Vagina (tissue), 2 donors: ENCODE measurements at places on chromosomes 16 and 17.

DNA sequence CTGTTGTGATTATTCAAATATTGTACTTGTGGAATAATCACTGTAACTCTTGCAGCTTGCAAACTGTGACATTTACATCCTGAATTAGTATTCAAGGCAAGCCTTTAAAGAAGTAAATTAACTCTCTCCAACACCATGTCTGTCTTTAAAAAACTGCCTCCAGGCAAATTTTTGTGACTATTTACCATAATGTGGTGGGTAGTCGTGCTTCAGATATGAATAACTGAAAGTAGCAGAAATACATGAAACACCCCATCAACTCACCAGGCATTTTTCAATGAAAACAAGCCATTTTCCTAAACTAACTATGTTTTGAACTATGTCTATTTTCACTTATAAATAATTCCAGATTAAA, 217.4 kb upstream of the PSMD7 start:
- DNase-seq = no peak

GRCh38 chr16:56749672-56750491, 20.0 kb downstream of the NUP93 start:
- no peak for DNase-seq

DNA sequence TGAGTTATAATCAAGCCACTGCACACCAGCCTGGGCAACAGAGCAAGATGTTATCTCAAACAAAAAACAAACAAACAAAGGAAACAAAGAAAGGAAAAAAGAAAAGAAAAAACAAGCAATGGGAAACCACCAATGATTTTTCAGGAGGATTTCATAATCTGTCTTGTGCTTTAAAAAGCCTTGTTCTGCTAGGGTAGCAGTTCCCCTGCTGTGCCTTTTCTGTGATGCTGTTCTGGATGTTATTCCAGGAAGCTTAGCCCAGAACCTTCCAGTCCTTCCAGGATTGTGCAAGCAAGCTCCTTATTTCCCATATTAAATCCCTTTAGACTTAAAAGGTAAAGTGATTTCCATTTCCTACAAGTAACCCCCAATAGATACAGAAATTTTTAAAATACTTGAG, 171.1 kb downstream of the ABCC12 start:
- no peak for DNase-seq

DNA sequence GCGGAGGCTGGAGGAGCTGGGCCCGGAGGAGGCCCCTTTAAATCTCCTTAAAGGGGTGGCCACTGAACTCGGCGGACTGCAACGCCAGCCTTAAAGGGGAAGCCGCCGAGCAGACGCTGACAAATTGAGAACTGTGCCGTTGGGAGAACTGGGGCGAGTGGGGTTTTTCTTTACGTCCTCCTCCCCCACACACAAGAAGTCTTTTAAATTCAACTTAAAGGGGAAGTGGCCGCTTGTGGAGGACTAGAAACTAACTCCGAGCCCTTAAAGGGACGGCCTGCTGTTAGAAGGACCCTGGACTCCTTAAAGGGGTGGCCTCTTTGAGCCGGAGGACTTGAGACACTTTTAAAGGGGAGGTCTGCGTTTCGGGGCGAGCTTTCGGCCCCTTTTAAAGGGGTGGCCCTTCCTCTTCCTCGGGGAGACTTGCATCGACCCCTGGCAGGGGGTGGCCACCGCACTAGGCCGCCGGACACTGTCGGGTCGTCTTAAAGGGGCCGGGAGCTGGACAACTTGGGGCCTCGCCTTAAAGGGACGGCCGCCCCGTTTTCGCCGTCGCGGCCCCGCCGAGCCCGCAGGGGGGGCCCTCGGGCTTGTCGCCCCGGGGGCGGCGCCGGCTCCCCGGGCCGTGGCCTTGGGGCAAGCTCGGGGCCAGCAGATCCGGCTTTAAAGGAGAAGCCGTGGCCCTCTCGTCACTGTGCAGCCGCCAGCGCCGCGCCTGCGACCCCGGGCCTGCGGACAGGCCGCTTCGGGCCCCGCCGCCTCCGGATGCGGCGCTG, 688 bp downstream of the FBRS start:
- DNase-seq = no peak

- DNase-seq = no peak
Observed at GRCh38 chr17:6299275-6299674, 135.6 kb downstream of the AIPL1 start.

DNA sequence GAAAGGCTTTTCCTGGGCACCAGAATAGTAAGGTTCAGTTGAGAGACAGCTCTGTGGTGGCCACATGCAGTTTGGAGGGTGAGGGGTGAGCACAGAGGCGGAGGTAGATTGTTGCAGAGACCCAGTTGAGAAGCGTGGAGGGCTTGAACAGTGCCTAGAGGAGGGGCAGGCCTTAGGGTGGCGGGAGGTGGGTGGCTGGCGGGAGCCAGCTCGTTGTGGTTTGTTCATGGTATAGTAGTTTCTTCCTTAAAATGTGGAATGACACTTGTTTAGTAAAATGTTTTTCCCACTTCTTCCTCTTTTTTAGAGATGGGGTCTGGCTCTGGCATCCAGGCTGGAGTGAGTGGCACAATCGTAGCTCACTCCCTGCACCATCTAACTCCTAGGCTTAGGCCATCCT, 14.2 kb downstream of the USP10 start:
- DNase-seq = peak; percentile 60

GRCh38 chr16:87635541-87636049, 33.3 kb downstream of the JPH3 start:
- DNase-seq = no peak

- no peak for DNase-seq
Observed at GRCh38 chr17:46928467-46929261, 5.7 kb downstream of the GOSR2 start.

DNA sequence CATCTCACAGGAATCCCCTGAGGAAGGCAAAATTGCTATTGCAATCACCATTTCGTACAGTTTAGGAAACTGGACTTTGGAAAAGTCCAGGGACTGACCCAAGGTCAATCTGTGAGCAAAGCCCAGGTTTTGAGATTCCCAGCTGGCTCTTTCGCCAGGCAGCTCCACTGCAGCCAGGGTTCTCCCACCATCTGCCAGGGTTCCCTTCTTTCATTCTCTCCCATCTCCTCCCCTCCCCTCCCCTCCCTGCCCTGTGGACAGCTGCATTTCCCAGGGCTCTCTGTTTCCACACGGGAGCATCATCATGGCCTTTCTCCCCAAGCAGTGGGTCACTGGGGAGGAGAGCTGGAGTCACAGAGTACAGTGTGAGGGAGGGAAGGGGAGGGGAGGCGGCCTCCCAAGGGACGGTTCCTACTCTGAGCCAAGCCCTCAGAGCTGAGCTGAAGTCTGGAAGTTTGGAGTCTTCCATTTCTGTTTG, 11.9 kb upstream of the GSDMA start:
- DNase-seq = no peak

GRCh38 chr17:59651346-59651745, 31.7 kb downstream of the CLTC start:
- DNase-seq = no peak

DNA sequence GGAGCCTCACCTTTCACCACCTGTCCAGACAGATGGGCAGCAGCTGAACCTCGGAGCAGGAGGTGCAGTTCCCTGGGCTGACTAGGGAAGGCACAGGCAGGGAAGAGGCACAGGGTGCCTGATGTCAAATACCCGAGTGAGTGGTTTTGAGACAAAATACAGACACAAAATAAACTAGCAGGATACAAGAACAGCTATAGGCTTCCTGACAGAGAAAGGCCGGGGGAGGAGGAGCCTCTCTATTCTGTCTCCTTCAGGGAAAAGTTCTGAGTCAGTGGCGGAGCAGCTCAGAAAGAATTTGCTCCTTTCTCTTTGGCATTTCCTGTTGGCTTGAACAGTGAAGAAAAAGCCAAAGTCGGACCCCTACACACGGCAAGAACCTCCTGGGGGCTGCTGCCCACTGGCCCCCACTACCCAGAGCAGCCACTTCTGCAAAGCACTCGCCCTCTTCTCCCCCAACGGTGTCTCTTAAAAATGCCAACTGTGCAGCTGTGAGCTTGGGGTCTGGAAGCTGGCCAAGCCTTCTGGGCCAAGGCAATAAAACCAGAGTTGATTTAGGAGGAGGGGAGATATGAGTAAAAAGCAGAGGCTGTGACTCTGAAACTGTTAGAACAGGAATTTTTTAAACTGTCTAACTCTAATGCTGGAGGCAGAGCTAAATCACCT, 14.4 kb upstream of the FAAP100 start:
- DNase-seq = no peak

DNA sequence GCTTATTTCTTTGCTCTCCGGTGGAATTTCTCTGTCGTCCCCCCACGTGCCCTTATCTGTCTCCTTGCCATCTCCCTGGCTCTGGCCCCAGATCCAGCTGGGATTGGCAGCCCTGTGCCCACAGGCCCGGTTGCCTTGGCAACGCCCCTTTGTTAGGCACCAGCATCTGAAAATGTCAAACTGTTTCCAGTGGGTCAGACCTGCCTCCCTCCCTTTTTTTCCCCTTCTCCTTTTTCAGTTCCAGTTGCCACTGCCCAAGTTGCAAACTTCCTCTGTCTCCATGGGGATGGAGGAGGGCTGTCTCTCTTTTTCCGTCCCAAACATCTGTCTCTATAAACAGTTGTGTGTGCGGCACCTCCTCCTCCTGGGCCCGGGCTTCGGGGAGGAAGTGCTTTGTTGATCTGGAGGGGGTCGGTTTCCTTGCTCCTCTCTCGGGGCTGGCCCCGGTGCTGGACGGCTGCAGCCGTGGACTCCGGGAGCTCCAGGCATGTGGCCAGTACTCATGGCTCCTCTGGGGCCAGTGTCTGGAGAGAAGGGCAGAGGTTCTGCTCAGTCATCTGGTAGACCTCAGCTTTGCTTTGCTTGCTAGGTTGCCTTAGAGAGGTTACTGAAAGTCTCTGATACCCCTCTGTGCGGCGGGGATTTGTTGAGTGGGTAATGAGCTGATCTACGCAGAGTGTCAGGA, 35.3 kb downstream of the SOCS3 start:
- DNase-seq = peak; percentile 97

DNA sequence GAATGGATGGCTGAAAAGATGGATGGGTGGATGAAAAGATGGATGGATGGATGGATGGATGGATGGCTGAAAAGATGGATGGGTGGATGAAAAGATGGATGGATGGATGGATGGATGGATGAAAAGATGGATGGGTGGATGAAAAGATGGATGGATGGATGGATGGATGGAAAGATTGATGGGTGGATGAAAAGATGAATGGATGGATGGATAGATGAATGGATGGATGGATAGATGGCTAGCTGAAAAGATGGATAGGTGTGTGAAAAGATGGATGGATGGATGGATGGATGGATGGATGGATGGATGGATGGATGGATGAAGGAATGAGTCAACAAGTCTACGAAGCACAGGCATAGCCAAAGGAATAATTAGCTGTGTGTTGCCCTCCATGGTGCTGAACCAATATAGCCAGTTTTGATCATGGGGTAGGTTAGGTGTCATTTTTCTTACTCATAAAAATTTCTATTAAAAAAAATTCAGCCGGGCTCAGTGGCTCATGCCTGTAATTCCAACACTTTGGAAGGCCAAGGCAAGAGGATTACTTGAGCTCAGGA, 41.1 kb downstream of the NLRC5 start:
- no peak for DNase-seq

DNA sequence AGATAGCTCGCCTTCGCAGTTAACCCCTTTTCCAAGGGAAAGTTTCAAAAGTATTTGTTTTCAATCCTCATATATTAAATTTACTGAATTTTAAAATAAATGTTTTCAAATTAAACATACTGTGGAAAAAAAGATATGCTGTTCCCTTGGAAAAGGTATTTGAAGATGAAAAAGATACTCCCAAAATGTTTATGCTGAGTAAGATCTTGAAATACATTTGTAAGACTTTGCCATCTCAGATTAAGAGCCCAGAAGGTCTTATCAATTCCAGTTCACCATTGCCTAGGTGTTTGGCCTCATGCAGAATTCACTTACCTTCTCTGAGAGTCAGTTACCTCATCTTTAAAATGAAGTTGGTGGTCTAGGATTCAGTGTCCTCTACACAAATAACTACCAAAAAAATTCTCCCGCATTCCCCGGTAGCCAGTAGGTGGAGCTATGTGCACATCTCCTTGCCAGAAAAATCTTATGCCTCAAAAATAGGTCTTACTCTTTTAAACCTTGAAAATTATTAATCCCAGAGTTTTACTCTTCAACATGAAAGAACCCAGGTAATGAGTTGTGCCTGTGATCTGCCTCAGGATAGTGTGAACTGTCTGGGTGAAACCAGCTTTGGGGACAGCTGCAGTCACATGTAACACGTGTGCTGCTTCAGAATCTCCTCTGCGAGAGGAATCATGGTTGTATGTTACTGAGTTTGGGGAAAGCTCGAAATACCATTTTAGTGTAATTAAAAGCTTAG, 178.3 kb downstream of the MRTFB start:
- no peak for DNase-seq

- no peak for DNase-seq
Observed at GRCh38 chr16:56108056-56108471, 83.2 kb upstream of the GNAO1 start.

GRCh38 chr16:86244158-86244557, 266.2 kb upstream of the FOXF1 start:
- peak; percentile 61 for DNase-seq

DNA sequence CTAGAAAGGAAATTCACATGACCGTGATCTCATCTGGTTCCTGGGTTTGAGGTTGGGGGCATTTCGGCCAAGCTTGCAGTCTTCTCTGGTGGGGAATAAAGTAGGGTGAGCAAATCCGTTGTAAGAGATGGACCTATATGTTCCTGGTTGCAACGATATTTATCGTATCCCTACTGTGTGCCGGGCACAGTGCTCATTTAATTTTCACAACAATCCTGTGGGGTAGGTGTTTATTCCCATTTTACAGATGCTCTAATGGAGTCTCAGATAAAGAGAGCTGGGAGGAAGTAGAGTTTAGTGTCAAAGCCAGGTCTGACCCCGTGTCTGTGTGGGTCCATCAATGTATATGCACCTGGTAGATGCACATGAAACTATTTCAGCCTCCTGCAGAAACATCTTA, 9.4 kb downstream of the CMIP start:
- no peak for DNase-seq

DNA sequence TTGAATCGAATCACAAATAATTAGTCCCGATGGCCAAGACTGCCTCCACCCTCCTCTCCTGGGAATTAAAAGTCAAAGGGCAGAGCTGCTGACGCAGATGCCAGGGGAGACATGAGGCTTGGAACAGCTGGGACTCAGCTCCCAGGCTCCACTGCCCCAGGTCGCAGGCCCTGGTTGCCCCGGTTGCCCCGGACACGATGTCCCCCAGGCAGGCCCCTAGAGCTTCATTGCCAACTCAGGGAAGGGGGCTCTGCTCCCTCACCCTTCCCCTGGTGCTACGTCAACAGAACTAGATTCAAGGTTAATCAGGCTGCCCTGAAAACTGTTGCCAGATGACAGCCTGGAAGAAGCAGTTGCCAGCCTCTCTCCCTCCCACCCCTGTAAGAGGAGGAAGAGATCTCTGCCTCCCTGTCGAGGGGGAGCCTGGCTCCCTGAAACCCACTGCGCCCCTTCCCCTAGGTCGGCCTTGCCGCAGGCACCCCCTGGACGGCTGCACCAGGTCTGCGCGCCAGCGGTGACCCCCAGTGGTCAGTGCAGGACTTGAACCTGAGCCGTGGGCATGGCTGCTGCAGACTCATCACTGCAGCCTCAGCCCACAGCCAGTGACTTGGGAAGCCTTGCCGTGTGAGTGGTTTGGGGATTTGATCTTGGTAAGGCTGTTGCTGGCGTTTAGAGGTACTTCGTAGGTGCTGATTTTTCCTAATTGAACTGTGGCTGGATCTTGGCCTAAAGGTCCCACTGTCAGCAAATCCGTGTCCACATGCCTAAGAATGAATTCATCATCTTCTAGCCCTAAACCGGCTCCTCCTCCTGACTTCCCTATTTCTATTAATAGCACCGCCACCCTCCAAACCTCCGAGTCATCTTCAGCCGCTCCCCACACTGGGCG, 84.1 kb upstream of the TOB1 start:
- DNase-seq = no peak

- DNase-seq = no peak
Observed at GRCh38 chr17:55266958-55267688, 2.4 kb downstream of the HLF start.

GRCh38 chr16:72725643-72726042, 322.3 kb downstream of the ZFHX3 start:
- no peak for DNase-seq
